ENCODE measurements at places on chromosomes 1 and 21. TPM values are rescaled to one million over a fixed set of nuclear protein-coding genes. Genes with fewer than 3 reads are reported as not detected.

GRCh38 chr1:169546087-169546995 lies 39.9 kb downstream of the F5 start:
- DNase-seq: peak; percentile 33

The SV2A gene
- total RNA-seq: 5.0 TPM

The SPRR4 gene
- not detected for total RNA-seq

DNA sequence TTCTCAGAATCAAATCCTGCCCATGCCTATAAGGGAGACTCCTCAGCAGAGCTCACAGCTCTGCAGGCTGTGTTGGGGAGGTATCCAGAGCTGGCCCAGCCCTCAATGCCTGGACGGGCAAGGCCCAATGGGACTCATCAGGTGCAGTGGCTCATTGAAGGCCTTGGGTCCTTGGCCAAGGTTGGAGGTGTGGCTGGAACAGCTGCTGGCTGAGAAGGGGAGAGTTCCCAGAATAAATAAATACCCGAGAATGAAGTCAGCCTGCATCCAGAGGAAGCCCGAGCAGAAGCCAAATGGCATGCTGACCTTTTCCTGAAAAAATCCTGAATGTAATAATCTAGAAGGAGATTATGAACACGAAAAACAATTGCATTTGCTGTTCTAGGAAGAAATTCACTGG lies 25.2 kb upstream of the IKBKE start:
- DNase-seq: no peak

The FALEC gene
- total RNA-seq: not detected

- DNase-seq: no peak
Measured at GRCh38 chr1:167202049-167202448, 18.6 kb upstream of the POU2F1 start.
